MCF 10A (cell line): ENCODE measurements at places on chromosomes 4 and X.

DNA sequence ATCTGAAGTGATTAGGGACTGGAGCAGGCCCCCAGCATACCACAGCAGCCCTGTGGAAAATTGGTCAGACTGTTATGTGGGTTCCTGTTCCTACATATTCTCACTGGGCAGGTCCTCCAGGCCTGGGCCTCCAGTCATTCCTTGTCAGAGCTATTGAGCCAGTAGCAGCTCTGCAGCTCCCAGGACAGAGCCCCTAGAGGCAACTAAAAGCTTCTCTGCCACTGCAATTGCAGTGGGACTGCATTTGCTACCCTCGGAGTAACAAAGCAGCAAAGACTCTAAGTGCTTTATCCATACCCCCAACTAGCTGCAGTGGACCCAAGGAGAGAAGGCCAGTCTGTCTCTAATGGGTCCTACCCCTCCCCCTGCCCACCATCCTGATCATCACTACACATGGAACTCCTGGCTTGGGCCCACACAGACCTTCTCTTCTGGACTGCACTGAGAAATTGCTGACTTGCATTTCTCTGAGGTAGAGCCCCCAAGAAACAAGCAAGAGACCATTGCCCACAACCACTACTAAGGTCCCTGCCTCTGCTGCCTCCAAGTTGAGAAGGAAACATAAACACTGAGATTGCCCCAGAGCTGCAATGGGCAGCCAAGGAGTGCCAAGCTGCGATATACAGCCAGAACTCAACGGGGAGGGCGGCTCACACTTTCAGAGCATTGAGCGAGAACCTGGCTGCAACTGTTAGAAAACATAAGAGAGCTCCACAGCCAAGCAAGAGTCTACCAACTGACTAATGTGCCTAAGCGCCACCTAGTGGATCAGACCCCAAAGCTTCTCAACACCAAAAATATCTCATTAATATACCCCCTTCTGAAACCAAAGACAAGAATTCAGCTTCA lies 738.7 kb upstream of the NDST4 start:
- peak; percentile 71 for DNase-seq

- DNase-seq: no peak
These were observed 28.4 kb downstream of the NAA11 start for GRCh38 chr4:79297479-79297878.

DNA sequence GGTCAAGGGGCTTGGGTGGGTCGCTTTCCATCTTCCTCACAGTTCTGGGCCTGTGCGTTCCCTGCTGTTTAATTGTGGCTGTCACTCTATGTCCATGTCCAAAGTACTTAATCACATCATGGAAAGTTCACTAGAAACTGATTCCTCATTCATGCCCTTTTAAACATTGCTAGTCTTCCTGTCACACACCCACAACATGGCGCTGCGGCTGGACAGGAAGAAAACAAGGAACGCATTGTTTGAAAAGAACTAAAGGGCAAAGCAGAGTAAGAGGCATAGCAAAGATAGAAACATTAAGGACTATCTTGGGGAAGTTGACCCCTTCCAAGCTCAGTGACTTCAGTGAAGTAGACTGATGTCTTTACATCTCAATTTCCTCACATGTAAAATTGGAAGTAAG lies 18.4 kb downstream of the PNPLA4 start:
- DNase-seq: no peak

GRCh38 chr4:156228676-156229075 lies 275.0 kb upstream of the CTSO start:
- no peak for DNase-seq

DNA sequence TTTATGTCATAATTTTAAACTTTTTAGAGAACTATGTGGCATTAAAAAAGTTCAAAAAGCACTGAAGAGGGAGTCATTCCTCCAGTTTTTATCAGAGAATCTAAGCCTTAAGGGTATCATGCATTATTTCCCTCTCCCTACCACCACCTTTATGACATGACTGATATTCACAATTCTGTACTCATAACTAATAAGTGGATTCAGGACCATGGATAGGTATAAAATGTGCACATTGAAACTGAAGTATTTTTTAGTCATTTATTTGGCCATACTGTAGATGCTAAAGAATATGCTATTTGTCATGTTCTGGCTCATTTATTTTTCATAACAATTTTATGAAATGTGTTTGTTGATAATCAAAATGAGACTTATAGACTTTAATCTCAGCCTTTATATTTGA lies 897.5 kb upstream of the AGA start:
- DNase-seq: peak; percentile 28

DNA sequence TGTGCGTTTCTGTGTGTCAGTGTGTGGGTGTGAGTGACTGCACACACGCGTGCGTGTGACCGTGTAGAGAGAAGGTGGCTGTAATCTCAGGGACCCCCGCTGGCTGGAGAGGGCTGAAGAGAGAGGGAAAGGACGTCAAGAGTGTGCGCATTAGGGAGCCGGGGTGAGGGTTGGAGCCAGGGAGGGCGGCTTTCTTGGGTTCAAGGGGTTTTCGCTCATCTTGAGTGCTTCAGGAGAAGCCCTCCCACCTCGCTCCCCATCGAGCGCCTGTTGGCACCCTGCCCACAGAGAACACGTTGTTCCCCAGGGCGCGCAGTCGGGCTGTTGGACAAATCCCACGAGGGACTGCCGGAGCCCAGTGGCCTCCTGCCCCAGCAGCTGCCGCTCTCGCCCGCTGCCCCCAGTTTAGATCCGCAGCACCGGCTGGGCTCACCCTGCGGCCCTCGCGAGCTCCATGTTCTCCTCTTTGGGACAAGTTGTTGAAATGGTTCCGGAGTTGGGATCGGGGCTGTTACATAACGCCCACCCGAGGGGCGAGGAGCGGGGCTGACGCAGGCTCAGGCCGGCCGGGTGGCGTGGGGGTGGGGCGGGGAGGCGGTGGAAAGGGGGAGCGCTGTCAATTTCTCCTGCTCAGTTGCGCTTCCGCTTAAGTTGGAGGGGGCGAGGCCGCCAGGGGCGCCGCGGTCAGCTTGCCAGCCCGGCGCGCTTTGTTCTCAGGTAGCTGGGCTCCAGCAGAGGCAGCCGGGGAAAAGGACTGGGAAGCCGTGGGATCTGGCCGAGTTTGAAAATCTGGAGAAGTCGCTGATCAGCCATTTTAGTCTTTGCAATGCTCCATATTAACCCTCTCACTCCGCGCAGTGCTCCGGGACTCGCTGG lies 1.6 kb downstream of the GRIA2 start:
- DNase-seq: no peak

DNA sequence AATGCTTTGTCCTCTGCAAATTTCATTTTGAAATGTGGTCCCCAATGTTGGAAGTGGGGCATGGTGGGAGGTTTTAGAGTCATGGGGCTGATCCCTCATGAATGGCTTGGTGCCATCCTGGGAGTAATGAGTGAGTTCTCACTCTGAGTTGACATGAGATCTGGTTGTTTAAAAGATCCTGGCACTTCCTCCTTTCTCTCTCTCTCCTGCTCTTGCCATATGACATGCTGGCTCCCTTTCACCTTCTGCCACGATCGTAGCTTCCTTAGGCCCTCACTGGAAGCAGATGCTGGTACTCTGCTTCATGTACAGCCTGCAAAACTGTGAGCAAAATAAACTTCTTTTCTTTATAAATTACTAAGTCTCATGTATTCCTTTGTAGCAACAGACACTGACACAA lies 262.0 kb downstream of the IL15 start:
- no peak for DNase-seq

DNA sequence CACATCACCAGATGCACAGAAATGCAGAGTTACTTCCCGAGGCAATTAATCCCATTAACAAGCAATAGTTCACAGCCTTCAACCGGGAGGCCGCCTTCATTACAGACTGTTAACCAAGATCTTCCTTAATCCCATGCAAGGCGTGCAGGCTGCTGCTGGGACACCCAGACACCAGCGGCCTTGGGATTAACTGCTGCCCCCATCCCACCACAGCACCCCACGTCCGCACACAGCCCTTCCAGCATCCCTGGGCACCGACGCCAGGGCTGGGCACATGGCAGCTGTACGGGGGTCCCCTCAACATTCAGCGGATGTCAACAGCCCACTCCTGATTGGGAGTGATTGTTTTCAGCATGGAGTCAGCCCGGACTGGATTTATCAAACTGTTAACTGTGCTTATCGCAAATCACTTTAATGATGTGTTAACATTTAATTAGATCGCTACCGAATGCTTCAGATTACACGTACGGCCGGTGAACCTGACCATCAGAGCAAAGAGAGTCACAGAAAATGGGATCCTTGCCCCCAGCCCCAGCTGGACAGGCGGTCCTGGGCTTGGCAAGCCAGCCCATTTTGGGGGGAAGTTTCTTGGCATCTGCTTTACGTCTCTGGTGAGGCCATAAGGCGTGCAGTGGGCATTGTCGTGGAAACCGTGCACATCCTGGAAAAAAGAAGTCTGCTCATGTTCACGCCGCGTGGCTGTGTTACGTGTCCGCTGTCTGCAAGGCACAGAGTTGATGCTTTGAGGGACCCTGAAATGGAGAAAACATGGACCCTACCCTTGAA lies 126.4 kb downstream of the HMX1 start:
- no peak for DNase-seq

DNA sequence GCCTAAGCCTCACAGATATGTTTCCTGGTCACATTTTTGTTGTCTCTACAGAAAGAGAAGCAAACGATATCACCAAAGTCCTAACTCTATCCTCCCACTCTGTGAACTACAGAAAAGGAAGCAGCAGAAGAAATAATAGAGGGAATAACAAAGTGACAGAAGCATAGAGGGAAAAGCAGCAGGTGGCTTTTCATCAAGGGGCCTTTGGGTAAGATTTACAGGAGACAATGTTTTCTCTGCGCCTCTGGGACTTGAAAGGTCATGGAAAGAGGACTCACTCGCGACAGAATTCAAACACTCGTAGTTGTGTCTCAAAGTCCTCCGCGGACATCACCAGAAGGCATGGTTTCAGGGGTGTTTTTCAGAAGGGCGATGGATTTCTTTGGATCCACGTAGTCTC lies 66.1 kb downstream of the SORBS2 start:
- no peak for DNase-seq
